ENCODE measurements at places on chromosomes 2 and 18.
A peak's percentile ranks its signal among the peaks of the same experiment; 100 is the strongest.

- DNase-seq, result peak; percentile 46
Observed at GRCh38 chr2:219073413-219074129, 12.8 kb upstream of the IHH start.

GRCh38 chr2:223696719-223697118 is 94.6 kb upstream of the SCG2 start:
- no peak for DNase-seq

DNA sequence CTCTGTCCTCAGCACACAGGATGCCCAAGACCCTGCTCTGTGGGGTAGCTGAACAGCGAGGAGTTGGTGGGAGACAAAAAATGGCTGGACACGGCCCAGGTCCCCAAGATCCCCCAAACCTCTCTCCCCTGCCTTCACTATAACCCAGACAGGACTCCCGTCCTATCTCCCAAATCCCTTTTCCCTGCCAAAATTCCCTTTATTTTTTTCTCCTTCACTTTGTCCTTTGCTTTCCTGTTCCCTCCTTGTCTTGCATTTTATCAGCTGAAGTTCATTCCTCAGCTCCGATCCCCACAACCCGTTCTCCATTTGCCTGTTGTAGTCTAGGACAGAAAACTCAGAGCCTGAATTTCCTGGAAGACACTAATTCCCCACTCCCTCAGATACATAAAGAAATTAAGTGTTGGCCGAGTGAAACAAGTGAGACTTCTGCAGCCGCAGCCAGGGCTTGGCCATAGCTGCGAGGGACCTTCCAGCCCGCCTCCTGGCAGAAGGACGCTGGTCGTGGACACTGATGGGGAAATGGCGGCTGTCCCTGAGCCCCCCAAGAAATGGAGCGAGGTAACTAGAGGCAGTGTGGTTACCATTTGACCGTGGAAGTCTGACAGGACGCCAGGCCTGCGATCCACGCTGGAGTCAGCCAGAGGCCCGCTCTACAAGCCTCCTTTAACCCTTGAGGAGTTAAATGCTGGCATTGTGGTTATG is 173.6 kb downstream of the BCL2 start:
- DNase-seq, result no peak

GRCh38 chr18:44588508-44588907 is 92.2 kb upstream of the SETBP1 start:
- no peak for DNase-seq

GRCh38 chr2:148508878-148509287 is 135.7 kb upstream of the EPC2 start:
- no peak for DNase-seq

- DNase-seq, result no peak
Observed at GRCh38 chr2:73979686-73980085, 5.0 kb upstream of the TET3 start.

Measured in NCI-H2081 (cell line).